ENCODE measurements at places on chromosomes 1 and 21. TPM values are rescaled to one million over a fixed set of nuclear protein-coding genes. Genes with fewer than 3 reads are reported as not detected.

Gene CSF3R
- not detected for total RNA-seq

Gene AQP10
- total RNA-seq: not detected

DNA sequence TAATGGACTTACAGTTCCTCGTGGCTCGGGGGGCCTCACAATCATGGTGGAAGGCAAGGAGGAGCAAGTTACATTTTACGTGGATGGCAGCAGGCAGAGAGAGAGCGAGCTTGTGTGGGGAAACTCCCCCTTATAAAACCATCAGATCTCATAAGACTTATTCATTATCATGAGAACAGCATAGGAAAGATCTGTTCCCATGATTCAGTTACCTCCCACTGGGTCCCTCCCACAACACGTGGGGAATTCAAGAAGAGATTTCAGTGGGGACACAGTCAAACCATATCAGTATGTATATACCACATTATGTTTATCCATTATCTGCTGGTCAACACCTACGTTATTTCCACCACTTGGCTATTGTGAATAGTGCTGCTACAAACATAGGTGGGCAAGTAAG is 352.3 kb upstream of the B3GALT2 start:
- no peak for DNase-seq
- H3K36me3 ChIP-seq: no peaks in the 10 kb centered on the region
- H3K4me1 ChIP-seq: peaks cover 30% of the 10 kb centered on the region
- no peaks in the 10 kb centered on the region for H3K27me3 ChIP-seq
- H3K27ac ChIP-seq: no peak overlapping the region
- H3K4me3 ChIP-seq: no peak overlapping the region

- H3K4me1 ChIP-seq: peaks cover 8% of the 10 kb centered on the region
- H3K27ac ChIP-seq: peak overlapping the region; percentile 4
- H3K36me3 ChIP-seq: no peaks in the 10 kb centered on the region
- peak; percentile 72 for DNase-seq
- H3K27me3 ChIP-seq: no peaks in the 10 kb centered on the region
- H3K4me3 ChIP-seq: no peak overlapping the region
Observed at GRCh38 chr1:101128211-101128727, 102.7 kb upstream of the DPH5 start.

- H3K27ac ChIP-seq: no peak overlapping the region
- DNase-seq: no peak
- H3K4me3 ChIP-seq: no peak overlapping the region
Observed at GRCh38 chr1:183454377-183454776, 17.9 kb upstream of the SMG7 start.

- DNase-seq: no peak
- H3K4me3 ChIP-seq: no peak overlapping the region
- H3K4me1 ChIP-seq: no peaks in the 10 kb centered on the region
- no peaks in the 10 kb centered on the region for H3K27me3 ChIP-seq
- no peaks in the 10 kb centered on the region for H3K36me3 ChIP-seq
- H3K27ac ChIP-seq: no peak overlapping the region
Observed at GRCh38 chr1:5221451-5221850, 567.0 kb downstream of the AJAP1 start.

DNA sequence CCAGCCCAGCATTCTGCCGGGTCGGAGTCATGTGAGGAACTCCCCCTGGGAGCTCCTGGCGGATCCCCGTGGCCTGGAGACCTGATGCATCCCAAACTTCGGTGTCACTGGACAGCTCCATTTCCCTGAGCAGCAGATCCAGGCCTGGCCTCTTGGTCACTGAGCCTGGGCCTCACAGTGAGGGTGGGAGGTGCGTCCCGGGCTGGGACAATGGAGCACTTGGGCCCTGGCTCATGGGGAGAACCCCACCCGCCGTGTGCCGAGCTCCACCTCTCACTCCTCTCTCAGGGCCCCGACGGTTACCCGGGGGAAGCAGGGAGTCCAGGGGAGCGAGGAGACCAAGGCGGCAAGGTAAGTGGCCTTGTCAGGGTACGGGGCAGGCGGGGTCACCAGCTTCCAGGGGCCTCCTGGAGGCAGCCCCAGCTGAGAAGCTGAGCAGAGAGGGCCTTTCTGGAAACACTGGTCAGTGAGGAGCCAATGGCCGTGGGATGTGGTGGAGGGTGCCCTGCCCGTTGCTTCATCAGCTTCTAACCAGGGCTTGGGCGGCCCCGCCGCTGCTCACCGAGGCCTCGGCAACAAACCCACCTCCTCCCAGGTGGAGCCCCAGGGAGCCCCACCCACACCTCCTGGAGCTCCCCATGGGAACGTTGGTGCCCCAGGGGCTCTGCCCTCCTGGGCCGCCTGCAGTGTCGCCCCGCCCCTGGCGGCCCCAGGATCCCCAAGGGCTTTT is 19.8 kb downstream of the COL6A2 start:
- H3K27ac ChIP-seq: no peak overlapping the region
- H3K36me3 ChIP-seq: no peaks in the 10 kb centered on the region
- H3K4me3 ChIP-seq: no peak overlapping the region
- no peaks in the 10 kb centered on the region for H3K4me1 ChIP-seq
- no peaks in the 10 kb centered on the region for H3K27me3 ChIP-seq

GRCh38 chr1:58460469-58460868 is 86.1 kb downstream of the OMA1 start:
- DNase-seq: no peak
- H3K4me3 ChIP-seq: no peak overlapping the region
- H3K27me3 ChIP-seq: no peaks in the 10 kb centered on the region
- no peaks in the 10 kb centered on the region for H3K4me1 ChIP-seq

GRCh38 chr1:76418531-76418930 is 344.0 kb downstream of the ST6GALNAC3 start:
- no peaks in the 10 kb centered on the region for H3K27me3 ChIP-seq
- H3K4me1 ChIP-seq: no peaks in the 10 kb centered on the region
- H3K27ac ChIP-seq: no peak overlapping the region
- DNase-seq: no peak
- H3K36me3 ChIP-seq: no peaks in the 10 kb centered on the region

DNA sequence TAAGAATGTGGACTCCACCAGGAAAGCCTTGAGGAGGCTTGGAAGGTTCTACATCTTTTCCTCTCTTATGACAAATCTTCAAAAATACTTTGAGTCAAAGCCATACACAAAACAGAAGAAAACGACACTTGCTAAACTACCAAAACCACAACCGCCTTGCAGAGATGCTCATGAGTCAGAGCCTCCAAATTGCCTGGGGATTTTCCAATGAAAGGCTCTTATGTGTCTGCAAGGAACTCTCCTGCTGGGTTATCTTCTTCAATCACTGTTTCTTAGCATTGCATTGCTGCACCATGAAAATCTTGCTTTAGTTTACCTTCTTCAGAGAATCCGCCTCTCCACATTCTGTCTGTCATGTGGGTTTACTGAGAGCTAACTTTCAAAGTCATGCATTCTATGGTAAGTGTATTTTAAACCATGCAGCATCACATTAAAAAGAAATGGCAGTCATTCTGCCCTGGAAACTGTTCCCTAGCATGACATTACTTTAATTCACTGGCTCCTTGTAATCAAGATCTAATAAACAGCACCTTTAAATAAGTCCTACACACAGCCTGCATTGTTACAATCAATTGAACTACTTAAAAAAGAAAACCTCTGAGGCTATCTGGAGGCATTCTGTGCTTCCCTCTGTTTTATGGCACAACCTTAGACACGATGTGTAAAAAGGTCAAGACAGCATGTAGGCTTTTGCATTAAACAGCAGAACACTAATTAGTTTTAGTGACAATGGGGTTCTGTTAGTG is 210.0 kb upstream of the FOXD3 start:
- H3K4me3 ChIP-seq: no peak overlapping the region
- no peaks in the 10 kb centered on the region for H3K4me1 ChIP-seq
- DNase-seq: no peak
- no peaks in the 10 kb centered on the region for H3K27me3 ChIP-seq
- H3K27ac ChIP-seq: no peak overlapping the region

All from GM12878 (cell line).